ENCODE measurements at places on chromosomes 16 and 17.

DNA sequence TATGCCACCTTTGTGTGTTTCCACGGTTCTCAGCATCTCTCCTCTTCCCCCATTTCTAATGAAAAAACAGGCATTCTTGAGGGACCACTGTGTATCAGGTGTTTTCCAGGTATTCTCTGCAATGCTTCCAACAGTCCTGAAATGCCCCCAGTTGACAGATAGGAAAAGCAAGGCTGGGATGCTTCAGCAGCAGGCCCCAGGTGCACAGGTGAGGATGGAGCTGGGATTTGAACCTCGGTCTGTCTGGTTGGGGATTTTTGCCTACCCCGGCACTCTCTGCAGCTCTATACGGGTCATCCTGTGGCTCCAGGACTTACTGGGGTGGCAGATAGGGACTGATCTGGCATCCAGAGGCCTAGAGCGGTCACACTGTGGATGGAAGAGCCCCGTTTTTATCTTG lies 180.5 kb upstream of the GSE1 start:
- no peak for DNase-seq

DNA sequence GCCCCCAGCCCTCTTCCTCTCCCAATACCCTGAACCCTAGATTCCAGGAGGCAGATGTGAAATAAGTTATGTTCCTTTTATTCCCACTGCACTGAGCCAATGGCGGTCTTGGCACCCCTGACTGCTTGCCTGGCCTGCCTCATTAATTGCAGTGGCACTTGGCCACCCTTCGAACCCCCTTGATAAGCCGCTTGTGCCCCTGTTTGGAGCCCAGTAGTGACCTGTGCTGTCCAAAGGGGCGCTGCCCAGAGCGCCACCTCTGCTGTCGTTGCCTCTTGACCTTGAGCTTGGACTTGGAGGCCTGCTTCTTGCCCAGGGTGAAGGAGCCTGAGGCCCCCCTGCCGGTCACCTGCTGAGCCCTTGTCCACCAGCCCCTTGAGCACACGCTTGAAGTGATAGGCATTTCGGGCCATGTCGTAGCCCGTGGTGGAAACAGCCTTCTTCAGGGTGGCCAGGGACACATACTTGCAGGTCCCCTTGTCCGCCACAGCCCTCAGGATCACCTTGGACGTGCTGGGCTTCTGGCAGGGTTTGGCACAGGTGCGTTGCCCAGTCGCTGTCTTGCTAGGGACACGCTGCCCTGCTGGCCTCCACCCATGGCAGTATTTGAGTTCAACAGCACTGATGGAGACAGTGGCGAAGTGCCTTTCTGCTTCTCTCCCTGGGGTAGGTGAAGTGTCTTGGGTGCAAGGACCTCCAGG lies 5.7 kb downstream of the SGCA start:
- DNase-seq: no peak

- DNase-seq: peak; percentile 27
These were observed 83.8 kb upstream of the CCL2 start for GRCh38 chr17:34171245-34171818.

DNA sequence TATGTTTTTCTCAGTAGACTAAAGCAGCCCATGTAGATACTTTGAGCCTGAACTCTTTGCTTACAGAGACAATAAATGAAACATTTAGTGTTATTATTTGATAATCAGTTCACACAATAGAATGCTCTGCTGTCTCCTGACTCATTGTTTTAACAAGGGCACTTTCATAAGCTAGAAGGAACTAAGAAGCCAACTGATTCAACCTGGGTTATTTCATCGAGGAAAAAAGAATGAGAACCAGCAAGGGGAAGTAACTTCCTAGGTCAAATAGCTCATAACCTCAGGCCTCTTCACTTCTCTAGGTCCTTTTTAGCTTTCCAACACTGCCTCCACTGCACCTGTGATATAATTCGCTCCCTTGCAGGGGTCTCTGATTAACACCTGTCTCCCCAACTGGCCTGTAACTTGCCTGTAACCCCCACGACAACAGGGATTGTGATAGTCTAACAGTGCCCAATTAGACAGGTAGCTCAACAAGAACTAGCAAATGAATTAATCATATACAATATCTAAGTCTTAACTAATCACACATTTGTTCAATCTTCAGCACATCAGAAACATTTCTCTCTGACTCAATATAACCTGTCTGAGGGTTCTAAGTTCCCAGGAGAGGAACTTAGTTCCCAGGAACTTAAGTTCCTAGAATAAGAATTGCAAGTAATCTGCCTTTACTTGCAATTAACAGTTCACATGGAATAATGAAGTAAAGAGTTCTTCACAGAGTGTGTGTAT lies 34.8 kb downstream of the RFFL start:
- DNase-seq: no peak

DNA sequence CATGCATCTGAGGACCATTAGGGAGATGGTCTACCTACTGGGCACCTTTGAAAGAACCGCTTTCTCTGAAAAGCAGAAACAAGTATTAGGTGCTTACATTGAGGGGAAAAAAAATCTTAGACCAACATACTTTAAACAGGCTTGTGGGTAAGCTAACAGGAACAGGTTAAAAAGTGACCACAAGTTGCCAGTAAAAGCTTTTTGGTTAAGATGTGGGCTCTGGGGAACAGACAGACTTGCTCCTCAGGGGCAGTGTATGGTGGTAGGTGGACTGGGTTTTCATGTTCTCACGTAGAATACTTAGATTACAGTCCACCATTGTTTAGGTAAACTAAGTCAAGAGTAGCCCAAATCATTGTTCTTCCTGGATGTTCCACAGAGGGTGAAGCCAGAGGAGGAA lies 41.2 kb downstream of the REXO5 start:
- DNase-seq: no peak

- DNase-seq: no peak
These were observed 1.5 kb downstream of the CACNA1H start for GRCh38 chr16:1154291-1154886.

- no peak for DNase-seq
These were observed 24.5 kb downstream of the UNC13D start for GRCh38 chr17:75819678-75820077.

DNA sequence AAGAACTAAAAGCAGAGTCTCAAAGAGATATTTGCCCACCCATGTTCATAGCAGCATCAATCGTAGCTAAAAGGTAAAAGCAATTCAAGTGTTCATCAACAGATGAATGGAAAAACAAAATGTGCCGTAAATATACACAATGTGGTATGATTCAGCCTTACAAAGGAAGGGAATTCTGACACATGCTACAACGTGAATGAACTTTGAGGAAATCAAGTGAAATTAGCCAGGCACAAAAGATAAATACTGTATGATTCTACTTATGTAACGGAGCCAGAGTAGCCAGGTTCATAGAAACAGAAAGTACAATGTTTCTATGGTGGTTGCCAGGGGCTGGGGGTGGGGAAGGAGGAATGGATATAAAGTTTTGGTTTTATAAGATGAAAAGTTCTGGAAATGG lies 57.8 kb upstream of the IL34 start:
- DNase-seq: no peak

DNA sequence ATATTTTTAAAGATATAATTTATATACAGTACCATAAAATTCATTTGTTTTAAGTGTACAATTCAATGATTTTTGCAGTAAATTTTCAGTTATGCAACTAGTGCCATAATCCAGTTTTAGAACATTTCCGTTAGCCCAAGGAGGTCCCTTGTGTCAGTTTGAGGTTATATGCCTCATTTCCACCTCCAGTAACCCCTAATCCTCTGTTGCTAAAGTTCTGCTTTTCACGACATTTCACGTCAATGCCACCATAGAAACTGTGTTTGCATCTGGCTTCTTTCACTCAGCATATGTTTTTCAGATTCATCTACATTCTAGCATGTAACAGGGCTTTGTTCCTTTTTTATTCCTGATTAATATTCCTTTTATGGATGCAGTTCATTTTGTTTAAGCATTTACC lies 42.4 kb upstream of the NUDT7 start:
- no peak for DNase-seq

GRCh38 chr16:24983561-24983960 lies 31.6 kb downstream of the ARHGAP17 start:
- no peak for DNase-seq

DNA sequence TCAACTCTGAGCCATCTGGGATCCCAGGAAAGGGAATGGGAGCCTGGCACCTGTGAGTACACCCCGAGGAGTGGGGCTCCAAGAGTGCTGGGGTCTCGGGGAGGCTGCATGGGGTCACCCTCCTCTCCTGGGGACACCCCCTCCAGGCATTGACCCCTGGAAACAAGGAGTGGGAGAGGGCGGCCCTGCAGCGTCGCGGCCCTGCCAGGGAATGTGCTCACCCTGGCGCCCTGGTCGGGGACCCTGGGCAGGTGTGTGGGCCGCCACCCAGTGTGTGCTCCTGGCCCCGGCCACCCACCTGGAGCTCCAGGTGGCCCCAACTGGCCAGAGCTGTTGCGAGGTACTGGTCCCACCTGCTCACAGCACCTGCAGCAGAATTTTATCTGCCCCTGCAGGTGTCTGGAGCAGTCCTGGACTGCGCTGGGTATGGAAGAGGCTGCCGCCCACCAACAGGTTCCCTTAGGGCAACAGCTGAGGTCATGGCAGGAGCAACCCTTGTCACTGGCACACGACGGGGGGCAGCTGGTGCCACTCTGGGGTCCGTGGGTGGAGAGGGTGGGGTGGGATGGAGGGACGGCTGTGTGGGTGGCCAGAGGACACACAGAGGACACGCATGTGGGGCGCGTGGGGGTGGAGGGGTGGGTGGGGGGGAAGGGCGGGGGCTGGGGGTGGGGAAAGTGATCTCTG lies 5.4 kb upstream of the PABPN1L start:
- DNase-seq: no peak

GRCh38 chr16:67538666-67539101 lies 10.1 kb downstream of the RIPOR1 start:
- no peak for DNase-seq

DNA sequence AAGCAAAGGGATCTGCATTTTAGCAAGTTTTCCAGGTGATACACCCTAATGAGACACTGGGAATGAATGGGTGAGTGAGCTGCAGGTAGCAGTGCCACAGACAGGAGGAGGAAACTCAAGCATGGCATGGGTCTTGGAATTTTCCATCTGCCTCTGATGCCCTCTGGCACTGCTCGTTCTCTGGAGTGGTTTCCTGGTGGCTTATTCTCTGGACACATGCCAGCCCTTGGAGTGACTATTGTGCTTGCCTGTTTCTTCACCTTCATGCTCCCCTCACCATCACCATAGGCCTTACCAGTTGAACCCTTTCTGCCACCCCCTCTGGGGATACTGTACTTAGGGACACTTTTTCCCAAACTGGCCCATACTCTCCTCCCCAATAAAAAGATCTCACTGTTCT lies 1.6 kb downstream of the COASY start:
- no peak for DNase-seq

DNA sequence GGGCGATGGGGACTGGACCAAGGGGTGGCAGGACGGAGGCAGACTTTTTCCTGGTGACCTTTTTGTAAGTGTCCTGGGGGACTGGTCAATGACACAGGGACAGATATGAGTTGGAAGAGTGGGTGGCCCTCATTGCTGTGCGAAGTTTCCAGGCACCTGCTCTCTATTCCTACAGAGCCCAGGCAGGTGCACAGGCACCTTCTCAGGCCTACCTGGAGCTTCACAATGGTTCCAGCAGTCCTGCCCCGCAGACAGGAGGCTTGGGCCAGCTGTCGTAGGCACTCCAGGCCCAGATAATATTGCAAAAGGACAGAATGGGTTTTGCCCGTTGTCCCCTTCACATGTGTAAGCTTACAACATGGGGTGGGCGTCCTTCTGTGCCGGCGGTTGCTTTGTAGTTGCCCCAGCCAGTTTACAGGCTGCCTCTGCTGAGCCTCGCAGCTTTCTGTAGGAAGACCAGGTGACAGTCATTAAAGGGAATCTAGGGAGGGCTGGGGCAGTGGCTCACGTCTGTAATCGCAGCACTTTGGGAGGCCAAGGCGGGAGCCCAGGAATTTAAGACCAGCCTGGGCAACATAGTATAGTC lies 84.3 kb downstream of the ARHGAP23 start:
- DNase-seq: no peak

DNA sequence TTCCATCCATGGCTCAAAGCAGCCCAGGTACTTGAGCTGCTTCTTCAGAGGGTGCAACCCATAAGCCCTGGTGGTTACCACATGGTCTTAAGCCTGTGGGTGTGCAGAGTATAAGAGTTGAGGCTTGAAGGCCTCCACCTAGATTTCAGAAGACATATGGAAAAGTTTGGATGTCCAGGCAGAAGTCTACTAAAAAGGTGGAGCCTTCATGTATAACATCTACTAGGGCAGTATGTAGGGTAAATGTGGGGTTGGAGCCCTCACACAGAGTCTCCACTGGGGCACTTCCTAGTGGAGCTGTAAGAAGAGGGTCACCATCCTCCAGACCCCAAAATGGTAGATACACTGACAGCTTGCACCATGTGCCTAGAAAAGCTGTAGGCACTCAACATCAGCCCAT lies 120.9 kb downstream of the HS3ST3A1 start:
- DNase-seq: no peak

- DNase-seq: peak; percentile 44
These were observed 882.8 kb upstream of the SOX9 start for GRCh38 chr17:71237903-71238538.

DNA sequence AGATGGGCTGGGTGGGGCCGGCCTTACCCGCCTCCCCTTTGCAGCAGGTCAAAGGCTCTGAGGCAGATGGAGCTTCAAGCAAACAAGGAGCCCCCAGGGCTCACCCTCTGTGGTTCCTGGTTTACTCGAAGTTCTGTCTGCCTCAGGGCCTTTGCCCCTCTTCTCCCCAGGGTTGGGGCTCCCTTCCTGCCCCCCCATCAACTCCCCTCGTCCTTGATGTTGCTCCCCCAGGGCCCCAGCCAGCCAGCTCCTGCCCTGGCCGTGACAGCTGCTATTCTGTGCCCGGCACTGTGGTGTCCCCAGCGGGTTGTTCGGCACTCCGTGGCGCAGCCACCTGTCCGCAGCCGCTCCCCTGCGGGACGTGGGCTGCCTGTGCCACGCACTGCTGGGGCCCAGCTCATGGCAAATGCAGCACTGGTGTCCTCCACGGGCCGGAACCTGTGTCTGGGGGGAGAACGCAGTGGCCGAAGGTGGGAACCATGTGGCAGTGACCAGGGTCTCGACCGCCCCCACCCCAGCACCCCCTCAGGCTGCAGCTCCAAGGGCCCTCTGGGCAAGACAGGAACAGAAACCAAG lies 4.3 kb upstream of the METRN start:
- DNase-seq: no peak

- no peak for DNase-seq
These were observed 40.3 kb upstream of the TNRC6A start for GRCh38 chr16:24689128-24689527.

GRCh38 chr16:89448656-89449055 lies 41.7 kb downstream of the ANKRD11 start:
- DNase-seq: no peak

- no peak for DNase-seq
These were observed 2.7 kb downstream of the LDAF1 start for GRCh38 chr16:21161211-21161610.

DNA sequence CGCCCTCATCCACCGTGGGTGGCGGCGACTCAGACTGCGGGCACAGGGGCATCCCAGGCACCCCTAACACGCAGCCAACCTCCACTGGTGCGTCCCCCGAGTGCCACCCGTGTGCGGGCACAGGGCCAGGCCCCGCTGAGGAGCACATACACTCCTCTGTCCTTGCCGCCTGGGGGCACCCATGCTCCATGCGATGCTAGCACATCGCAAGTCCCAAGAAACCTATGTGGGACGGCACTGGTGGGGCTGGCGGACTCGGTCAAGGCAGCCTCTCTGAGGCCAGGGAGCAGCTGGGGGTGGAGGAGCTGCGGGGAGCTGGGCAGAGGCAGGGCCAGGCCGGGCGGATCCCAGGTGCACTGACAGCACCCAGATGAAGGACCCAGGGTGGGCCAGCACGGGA lies 4.0 kb downstream of the ZNF598 start:
- no peak for DNase-seq

Data from astrocyte of the cerebellum (primary cell).